ENCODE measurements at places on chromosomes 2 and 18.

GRCh38 chr2:54306556-54306955 is 50.5 kb upstream of the TSPYL6 start:
- DNase-seq = no peak

- DNase-seq = no peak
These were observed 59.6 kb upstream of the REL start for GRCh38 chr2:60821587-60822302.

- DNase-seq = no peak
These were observed 20.7 kb upstream of the NT5DC4 start for GRCh38 chr2:112699984-112700667.

- no peak for DNase-seq
These were observed 56.3 kb upstream of the UBXN4 start for GRCh38 chr2:135685361-135685760.

DNA sequence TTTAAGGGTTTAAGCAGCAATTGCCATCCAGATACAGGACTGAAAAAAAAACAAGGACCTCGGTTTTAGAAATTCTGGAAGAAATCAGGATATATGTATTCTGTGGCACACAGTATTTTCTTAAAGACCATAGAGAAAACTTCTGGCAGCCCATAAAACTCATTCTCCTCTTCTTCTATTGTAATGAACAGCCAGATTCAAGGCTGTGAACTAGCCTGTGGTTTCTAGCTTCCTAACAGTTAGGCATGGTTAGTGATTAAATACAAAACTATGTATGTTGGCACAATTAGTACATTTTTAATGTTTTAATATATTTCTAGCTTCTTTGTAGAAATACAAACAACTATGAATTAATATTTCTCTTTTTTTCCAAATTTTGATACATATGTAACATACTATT is 555.7 kb downstream of the DSC3 start:
- DNase-seq = no peak

Data from NCI-H345 (cell line).